ENCODE measurements at places on chromosomes 12 and 14. TPM values are rescaled to one million over a fixed set of nuclear protein-coding genes. Genes with fewer than 3 reads are reported as not detected.

Gene SPIC
- total RNA-seq: not detected

DNA sequence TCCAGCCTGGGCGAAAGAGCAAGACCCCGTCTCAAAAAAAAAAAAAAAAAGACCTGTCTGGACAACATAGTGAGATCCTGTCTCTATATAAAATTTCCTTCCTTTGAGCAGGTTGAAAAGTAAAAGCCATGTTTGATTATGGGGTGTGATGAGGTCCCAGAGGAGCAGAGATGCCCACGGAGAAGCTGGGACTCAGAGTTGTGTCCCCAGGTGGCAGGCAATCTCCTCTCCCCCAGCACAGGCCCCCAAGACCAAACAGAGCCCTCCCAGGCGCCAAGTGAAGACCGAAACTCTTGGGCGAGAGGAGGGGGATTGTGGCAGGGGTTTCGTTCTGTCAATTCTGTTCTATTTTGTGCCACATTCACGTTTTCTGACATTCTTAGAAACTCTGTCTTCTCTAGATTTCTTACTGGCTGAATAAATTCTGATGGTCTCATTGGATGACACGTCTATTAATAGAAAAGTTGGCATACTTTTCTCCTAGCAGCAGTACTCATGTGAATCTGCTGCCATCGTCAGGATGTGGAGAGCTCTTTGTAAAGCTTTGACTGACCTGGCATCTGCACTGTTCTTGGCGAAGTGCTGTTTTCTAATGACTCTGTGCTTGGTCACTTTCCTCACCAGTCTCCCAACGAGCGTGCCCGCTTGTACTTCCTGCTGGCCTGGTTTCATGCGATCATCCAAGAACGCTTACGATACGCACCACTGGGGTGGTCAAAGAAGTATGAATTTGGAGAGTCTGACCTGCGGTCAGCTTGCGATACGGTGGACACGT, 43.4 kb downstream of the HSP90AA1 start:
- no peak for DNase-seq
- H3K27me3 ChIP-seq: no peaks in the 10 kb centered on the region
- H3K27ac ChIP-seq: no peak overlapping the region

GRCh38 chr14:58690801-58691516, 53.2 kb downstream of the DACT1 start:
- no peak for DNase-seq
- no peaks in the 10 kb centered on the region for H3K36me3 ChIP-seq
- no peak overlapping the region for H3K27ac ChIP-seq
- no peaks in the 10 kb centered on the region for H3K27me3 ChIP-seq
- no peak overlapping the region for H3K4me3 ChIP-seq

Gene TSHR
- total RNA-seq: not detected

DNA sequence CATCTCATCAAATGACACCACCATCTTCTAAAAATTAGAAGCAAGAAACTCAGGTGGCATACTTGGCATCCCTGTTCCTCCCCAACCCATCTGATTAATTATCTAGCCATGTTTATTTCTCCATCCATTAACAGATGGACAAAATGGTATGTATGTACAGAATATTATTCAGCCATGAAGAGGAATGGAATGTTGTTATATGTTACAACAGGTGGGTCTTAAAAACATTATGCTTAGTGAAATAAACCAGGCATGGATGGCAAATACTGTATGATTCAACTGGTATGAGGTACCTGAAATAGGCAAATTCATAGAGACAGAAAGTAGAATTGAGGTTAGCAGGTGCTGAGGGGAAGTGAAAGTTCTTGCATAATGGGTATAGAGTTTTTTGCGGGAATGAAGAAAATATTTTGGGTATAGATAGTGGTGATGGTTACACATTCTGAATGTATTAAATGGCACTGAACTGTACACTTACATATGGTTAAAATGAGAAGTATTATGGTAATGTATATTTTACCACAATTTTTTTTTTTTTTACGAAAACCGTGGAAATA, 17.5 kb downstream of the YY1 start:
- H3K4me3 ChIP-seq: no peak overlapping the region
- DNase-seq: no peak
- H3K27me3 ChIP-seq: no peaks in the 10 kb centered on the region
- peaks cover 82% of the 10 kb centered on the region for H3K4me1 ChIP-seq
- peak overlapping the region; percentile 64 for H3K27ac ChIP-seq

- H3K27me3 ChIP-seq: peaks cover 7% of the 10 kb centered on the region
- DNase-seq: no peak
- no peak overlapping the region for H3K27ac ChIP-seq
- no peaks in the 10 kb centered on the region for H3K4me1 ChIP-seq
- no peaks in the 10 kb centered on the region for H3K36me3 ChIP-seq
Observed at GRCh38 chr12:119177724-119178380, 879 bp upstream of the HSPB8 start.

- H3K36me3 ChIP-seq: no peaks in the 10 kb centered on the region
- no peak for DNase-seq
- no peak overlapping the region for H3K4me3 ChIP-seq
- H3K4me1 ChIP-seq: no peaks in the 10 kb centered on the region
- H3K27ac ChIP-seq: no peak overlapping the region
Observed at GRCh38 chr14:76541594-76542219, 165.8 kb downstream of the ESRRB start.

GRCh38 chr12:21151184-21151583, 20.2 kb downstream of the SLCO1B1 start:
- H3K4me3 ChIP-seq: no peak overlapping the region
- no peaks in the 10 kb centered on the region for H3K36me3 ChIP-seq
- no peak overlapping the region for H3K27ac ChIP-seq
- no peaks in the 10 kb centered on the region for H3K27me3 ChIP-seq

Gene LRRC23
- total RNA-seq: 6.4 TPM

- peaks cover 9% of the 10 kb centered on the region for H3K27me3 ChIP-seq
- H3K4me3 ChIP-seq: no peak overlapping the region
- DNase-seq: no peak
- H3K4me1 ChIP-seq: no peaks in the 10 kb centered on the region
- no peaks in the 10 kb centered on the region for H3K36me3 ChIP-seq
- H3K27ac ChIP-seq: no peak overlapping the region
Observed at GRCh38 chr12:65494537-65494936, 216.1 kb downstream of the MSRB3 start.

DNA sequence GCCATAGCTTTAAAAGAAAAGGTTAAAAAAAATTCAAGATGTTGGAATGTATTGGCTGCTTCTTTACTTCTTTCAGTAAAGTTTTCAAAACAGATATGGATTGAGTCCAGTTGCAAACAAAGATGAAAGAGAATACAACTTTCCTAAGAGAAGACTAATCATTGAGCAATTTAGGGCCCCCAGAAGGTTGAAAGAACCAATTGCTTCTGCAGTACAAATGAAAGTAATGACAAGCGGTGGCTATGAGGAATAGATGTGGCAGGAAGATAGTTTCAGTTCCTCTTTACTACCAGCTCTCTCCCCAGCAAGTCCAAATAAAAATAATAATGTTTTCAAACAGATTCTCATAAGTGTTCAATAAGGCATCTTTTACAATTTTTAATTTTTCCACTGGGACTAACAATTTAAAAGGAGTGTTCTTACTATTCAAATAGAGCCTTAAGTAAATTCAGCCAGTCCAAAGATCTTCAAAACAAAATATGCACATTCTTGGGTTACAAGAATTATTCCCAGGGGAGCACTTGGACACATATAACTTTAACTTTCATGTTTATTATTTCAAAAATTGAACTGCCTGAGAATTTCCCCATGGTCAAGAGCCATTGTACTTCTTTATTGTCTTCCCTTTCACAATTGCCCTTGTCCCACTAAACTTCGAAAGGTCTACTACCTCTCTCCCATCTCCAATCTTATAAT, 62.3 kb upstream of the PPP1R12A start:
- no peaks in the 10 kb centered on the region for H3K27me3 ChIP-seq
- no peak overlapping the region for H3K27ac ChIP-seq
- H3K36me3 ChIP-seq: no peaks in the 10 kb centered on the region
- no peaks in the 10 kb centered on the region for H3K4me1 ChIP-seq
- H3K4me3 ChIP-seq: no peak overlapping the region
- DNase-seq: no peak

Gene LMNTD1
- not detected for total RNA-seq

DNA sequence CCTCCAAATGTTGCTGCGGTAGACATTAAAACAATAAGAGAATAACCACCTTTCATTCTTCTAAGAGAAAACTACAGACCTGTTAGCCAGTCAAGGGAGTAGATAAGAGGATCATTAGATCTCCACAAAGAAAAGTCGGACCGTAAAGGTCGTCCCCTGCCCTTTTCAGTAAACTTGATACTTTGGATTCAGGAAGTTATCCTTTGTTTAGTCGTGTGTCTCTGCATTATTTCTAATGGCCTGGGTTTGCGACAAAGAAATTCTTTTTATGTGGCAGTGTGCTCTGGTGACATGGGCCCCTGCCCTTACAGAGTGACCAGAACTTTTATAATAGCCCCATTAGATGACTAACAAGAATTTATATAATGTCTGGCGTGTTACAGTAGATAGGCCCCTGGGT, 44.6 kb upstream of the EVL start:
- H3K4me1 ChIP-seq: peaks cover 8% of the 10 kb centered on the region
- DNase-seq: no peak

- H3K4me3 ChIP-seq: no peak overlapping the region
- H3K27ac ChIP-seq: no peak overlapping the region
- H3K36me3 ChIP-seq: peaks cover 4% of the 10 kb centered on the region
- H3K4me1 ChIP-seq: peaks cover 5% of the 10 kb centered on the region
- H3K27me3 ChIP-seq: peaks cover 2% of the 10 kb centered on the region
- peak; percentile 13 for DNase-seq
Observed at GRCh38 chr12:71710276-71711125, 24.6 kb downstream of the TMEM19 start.

DNA sequence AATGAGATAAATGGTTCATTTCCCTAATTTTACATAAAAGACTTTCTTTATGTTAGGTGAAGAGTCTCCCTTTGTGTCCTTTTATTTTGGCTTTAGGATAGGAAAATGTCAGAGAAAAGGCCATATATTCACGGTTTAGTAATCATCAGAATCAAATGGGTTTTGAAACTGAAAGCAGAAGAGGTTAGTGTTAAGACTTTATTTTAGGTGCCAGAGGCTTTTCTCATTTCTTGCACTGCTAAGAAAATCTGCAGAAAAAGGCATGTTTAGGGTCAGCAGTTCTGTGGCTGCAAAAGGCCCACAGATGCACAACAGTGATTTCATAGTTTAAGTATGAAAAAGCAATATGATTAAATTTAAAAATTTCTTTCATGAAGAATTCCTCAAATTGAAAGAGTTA, 80.4 kb upstream of the SINHCAF start:
- no peak for DNase-seq
- H3K4me1 ChIP-seq: no peaks in the 10 kb centered on the region
- H3K27me3 ChIP-seq: no peaks in the 10 kb centered on the region
- H3K4me3 ChIP-seq: no peak overlapping the region
- H3K36me3 ChIP-seq: no peaks in the 10 kb centered on the region

DNA sequence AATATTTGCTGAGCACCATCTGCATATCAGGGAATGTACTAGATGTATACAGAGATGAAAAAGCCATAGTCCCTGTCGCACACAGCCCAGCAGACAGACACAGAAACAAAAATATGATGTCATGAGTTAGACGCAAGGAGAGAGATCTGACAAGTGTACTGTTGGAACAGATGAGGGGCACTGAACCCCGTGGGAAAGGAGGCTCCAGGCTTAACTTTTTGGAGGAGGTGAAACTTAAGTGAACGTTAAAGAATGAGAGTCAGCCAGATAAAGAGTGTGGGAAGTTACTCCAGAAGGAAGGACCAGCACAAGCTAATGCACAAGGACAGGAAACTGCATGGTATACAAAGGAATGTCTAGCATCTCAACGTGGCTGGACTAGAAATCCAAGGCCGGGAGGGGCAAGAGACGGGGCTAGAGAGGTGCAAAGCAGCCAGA, 2.5 kb upstream of the ACTN1 start:
- DNase-seq: no peak
- H3K27ac ChIP-seq: no peak overlapping the region
- no peaks in the 10 kb centered on the region for H3K27me3 ChIP-seq
- no peaks in the 10 kb centered on the region for H3K36me3 ChIP-seq
- H3K4me1 ChIP-seq: peaks cover 19% of the 10 kb centered on the region

GRCh38 chr12:68370006-68370590, 37.9 kb upstream of the MDM1 start:
- H3K27me3 ChIP-seq: no peaks in the 10 kb centered on the region
- no peaks in the 10 kb centered on the region for H3K36me3 ChIP-seq
- DNase-seq: no peak
- H3K4me3 ChIP-seq: no peak overlapping the region

GRCh38 chr12:104720339-104721038, 237.6 kb downstream of the SLC41A2 start:
- peaks cover 35% of the 10 kb centered on the region for H3K4me1 ChIP-seq
- peak overlapping the region; percentile 79 for H3K27ac ChIP-seq
- peak overlapping the region; percentile 70 for H3K4me3 ChIP-seq
- H3K36me3 ChIP-seq: no peaks in the 10 kb centered on the region
- peak; percentile 81 for DNase-seq
- no peaks in the 10 kb centered on the region for H3K27me3 ChIP-seq

DNA sequence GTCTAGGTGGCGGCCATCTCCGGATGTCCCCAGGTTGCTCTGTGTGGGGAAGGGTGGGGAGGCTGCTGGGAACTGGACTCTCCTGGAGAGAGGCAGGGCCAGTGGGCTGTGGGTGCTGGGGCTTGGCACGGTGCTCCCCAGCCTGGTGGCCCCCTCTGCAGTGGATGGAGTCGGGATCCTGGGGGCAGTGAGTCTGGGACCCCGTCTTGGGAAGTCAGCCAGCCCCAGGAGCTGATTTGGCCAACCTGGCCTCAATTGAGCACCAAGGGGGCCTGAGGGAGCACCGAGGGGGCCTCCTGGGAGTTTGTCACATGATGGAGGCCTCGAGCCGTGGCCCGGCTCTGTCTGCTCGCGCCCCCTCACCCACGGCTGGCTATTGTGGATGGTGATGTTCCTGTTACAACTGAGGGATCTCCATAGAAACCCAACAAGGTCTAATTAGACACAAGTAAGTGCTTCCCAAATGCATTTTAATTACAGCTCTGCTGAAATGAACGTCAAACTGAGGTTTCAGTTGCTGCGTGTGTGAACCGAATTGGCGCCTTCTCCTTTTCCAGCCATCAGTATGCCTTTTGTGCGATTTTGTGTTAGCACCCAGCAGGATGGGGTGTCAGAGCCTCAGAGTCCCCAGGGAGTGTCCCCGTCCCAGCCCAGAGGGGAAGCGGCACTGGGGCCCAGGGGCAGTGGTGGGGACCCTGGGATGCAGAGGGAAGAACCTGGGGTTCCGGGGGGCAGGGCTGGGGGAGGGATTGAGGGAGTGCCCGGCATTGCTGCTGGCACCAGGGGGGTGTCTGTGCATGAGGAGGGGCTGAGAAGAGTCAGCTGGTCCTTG, 71.8 kb downstream of the KIF26A start:
- no peak for DNase-seq
- H3K36me3 ChIP-seq: no peaks in the 10 kb centered on the region
- no peak overlapping the region for H3K27ac ChIP-seq
- peaks cover 4% of the 10 kb centered on the region for H3K27me3 ChIP-seq
- H3K4me3 ChIP-seq: no peak overlapping the region
